ENCODE measurements at places on chromosomes 6 and 20.

DNA sequence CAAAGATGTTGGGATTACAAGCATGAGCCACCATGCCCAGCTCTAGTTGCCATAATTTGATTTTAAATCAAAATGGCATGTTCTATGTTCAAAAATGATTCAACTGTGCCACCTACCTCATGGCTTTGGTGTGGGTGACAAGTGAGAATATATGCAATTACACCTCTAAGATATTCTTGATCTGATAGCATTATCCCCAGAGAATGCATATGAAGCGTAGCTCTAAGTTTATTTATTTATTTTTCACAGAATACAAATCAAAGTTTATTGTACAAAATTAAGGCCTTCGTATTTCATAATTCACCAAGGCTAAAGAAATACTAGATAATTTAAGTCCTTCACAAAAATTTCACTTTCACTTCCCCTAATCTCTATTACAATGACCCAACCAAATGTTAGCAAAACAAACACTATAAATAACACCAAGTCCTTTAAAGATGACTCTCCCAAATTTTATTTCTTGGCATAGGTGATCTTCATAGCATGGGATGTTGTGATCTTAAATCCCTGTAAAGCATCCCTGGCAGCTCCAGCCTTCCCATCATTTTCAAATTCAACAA, 205.9 kb upstream of the TAB2 start:
- no peak for DNase-seq

GRCh38 chr6:56660381-56660730, 17.7 kb upstream of the DST start:
- no peak for DNase-seq

- DNase-seq, result no peak
Measured at GRCh38 chr20:14777591-14777990, 440.2 kb upstream of the FLRT3 start.

DNA sequence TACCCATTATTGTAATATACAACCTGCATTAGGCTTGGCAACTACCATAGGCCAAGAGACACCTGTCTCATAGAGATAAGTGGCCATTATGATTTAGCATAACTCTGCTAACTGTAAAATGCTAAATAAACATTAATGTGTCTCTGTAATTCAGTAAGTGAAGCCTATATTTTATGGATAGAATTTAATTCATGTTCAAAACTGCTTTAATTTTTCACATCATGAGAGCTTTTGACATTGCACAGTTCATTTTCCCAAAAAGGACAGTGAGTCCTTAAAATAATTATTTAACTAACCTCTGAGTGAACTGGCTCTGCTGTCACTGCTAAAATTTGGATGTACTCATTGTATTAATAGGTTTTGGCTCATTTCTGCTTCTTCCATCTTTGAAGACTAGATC, 41.4 kb upstream of the TMX4 start:
- DNase-seq, result no peak

DNA sequence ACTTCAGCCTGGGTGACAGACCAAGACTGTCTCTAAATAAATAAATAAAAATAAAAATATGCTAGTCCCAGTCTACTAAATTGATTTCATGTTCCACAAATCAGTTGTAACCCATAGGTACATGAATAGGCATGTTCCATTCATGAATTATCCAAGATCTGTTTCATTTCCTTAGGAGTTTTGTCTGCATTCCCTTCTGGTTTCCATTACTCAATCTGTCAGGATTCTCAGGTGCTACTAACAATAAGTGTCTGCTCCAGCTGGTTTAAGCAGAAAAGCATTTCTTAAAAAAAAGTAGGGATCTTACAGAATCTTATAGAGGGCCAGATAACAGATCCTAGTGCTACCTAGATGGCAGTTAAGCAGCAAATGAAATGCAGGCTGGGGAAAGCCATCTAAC, 15.6 kb upstream of the PKIG start:
- no peak for DNase-seq

GRCh38 chr6:168062346-168063289, 16.4 kb downstream of the FRMD1 start:
- no peak for DNase-seq

- no peak for DNase-seq
Measured at GRCh38 chr6:1613346-1613687, 3.6 kb downstream of the FOXC1 start.

DNA sequence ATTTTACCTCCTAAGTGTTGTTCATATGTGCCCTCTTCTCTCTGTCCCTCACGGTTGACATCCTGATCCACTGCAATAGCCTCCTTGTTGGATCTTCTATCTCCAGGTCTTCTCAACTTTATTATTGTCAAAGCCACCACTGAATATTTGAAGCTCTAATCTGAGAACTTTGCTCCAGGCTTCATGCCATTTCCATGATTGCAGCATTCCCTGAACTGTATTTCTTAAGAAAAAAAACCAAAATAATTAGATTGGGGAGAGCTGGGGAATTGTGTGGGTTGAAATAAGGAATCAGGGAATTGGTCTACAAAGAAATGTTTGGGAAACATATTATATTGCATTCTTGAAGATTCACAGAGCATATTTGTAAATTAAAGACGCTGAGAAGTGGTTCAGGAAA, 2.5 kb upstream of the STX7 start:
- no peak for DNase-seq

DNA sequence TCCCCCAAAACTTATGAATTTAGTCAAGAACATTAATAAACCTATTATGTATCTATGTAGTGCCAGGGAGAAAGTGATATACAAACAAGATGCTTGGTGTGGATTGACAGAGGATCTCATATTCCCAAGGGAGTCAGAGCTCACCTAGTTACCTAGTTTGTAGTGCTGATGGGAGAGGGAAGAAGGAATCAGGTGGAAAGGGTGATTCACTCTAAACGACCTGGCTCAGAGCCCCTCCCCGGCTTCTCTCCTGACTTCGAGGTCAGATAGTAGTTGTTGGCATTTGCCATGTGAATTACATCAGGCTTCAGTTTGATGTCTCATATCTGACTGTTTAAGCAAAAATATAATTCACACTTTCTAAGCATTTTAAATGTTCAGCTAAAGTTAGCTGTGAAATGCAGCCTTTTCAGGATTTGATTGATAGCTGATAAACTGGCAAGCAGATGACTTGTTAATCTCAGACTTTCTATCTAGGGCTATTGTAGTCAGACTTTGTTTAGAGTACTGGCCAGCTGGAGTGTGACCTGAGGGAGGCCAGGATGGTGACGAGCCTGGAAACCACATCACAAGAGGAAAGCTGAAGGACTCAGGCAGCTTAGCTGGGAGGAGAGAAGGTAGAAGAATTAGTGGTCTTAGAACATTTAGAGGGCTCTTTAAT, 123.7 kb downstream of the AKAP7 start:
- DNase-seq, result no peak

GRCh38 chr20:35597186-35597585, 18.4 kb upstream of the SPAG4 start:
- DNase-seq, result no peak

- peak; percentile 61 for DNase-seq
Measured at GRCh38 chr6:28258877-28259777, at the start of gene NKAPL. Gene NKAPL, plus strand, starts transcription at chr6:28259297. Its CDS starts 75 bp downstream, at chr6:28259372.

GRCh38 chr6:151242420-151242861, 2.7 kb downstream of the AKAP12 start:
- DNase-seq, result no peak

DNA sequence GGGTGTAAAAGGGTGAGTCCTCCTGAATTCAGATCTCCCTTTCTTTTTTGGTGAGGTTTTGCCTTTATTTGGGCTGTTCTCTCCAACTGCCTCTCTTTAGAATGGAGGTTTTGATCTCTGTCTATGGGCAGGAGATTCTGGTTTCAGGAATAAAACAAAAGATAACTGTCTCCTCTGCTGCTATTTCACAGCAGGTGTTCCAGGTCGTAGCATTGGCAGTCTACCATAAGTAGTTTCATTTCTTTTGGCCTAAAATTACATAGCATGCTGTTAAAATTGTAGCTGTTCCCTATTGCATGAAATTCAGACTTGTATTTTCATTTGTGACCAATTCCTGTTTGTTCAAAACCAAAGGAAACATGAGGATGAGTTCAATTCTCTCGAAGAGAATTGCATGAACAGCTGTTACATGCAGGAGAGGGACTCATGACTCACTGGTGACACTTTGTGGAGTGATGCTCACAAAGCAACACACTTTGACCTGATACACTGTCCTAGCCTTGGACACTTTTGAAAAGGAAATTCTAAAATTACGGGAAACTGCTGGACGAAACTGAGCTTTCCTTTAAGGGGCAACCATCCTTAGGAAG, 76.8 kb upstream of the SIRPG start:
- DNase-seq, result no peak

DNA sequence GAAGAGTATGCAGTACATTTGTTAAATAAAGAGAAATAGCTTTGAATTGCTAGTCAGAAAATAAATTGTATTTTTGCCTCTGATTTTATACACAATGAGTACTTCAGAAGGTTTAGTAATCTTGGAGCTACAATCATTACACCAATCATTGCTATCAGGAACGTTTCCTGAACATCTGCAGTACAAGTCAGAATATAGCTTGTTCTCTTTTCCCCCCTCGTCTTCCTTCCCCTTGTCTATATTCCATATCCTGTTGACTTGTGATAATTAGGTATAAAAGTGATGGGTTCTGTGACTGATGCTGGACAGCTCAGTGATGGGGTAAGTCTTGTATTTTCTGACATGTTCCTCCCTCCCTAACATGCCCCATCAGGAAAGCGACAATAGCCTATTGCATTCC, 94.0 kb downstream of the AHI1 start:
- no peak for DNase-seq

GRCh38 chr20:43767686-43768474, 41.1 kb upstream of the GTSF1L start:
- no peak for DNase-seq

DNA sequence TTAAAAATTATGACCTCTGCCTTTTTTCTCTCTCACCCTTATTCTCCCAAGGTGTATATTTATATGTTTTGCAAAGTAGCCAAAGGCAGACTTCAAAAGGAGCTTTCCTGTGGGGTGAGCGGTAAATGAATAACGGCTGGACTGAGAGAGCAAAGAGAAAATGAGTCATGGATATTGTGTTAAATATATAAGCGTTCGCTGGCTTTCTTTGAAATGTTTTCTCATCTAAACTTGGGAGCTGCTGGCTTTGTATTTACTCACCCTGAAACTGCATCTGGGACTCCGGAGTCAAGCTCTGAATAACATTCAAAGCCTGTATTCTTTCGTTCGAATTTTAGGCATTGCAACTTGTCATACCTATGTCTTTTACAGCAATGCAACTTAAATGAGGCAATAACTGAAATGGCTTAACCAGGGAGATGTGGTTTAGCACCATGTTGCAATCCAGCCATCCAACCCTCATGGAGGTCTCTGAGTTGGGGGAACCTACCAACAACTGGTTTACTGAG, 32.0 kb downstream of the ATXN1 start:
- DNase-seq, result no peak

GRCh38 chr20:2379511-2380229, 1.0 kb upstream of the TGM6 start:
- DNase-seq, result no peak

DNA sequence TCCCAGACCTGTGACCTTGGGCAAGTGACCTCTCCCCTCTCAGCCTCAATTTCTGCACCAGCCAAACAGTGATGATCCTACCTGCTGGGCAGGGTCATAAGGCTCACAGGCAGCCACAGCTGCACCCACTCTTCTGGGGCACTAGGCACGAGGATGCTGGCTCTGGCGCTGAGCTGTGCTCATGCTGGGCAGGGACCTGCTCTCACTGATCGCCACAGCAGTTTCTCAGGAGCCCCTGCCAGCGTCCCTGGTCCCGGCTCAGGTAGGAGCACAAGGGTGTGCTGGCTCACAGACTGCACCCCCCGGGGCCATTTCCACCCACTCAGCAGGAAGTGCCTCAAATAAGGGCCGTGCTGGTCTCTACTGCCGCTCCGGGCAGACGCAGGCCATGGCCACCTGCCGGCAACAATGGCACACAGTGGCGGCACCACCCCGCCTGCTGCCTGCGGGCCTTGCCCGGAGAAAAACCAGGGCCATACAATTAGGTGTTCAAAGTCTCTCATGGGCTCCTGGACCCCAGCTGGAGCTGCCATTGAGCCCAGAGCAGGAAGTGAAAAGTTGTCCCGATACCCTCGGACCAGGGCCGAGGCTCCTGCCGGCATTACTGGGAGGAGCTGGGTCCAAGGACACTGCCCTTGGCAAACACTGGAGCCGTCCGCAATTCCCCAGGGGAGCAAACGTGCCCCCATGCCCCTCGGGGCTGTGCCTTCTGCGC, 4.6 kb upstream of the CABLES2 start:
- no peak for DNase-seq

- no peak for DNase-seq
Measured at GRCh38 chr20:12984863-12985262, 23.9 kb upstream of the SPTLC3 start.

- no peak for DNase-seq
Measured at GRCh38 chr6:81326881-81327561, 425.5 kb downstream of the TENT5A start.

DNA sequence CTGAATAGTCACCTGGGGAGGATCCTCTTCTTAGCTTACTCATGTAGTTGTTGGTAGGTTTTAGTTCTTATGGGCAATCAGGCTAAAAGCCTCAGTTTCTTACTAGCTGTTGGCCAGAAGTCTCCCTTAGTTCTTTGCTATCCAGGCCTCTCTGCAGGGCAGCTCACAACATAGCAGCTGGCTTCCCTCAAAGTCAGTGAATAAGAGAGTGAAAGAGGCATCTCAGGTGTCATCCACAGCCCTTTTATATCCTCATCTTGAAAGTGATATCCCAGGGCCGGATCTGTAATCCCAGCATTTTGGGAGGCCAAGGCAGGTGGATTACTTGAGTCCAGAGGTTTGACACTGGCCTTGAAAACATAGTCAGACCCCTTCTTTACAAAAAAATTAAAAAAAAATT, 42.1 kb upstream of the FOXA2 start:
- DNase-seq, result no peak

- no peak for DNase-seq
Measured at GRCh38 chr20:48776306-48776705, 51.5 kb downstream of the PREX1 start.

GRCh38 chr6:158715330-158716311, 65.8 kb downstream of the SYTL3 start:
- DNase-seq, result no peak

Measured in stimulated activated CD4-positive, alpha-beta T cell treated with anti-CD3 and anti-CD28 coated beads, TNF-alpha, amount 100 ng/mL, for 48 hours (primary cell).